HCT116 (cell line): ENCODE measurements at places on chromosomes 2 and 18. TPM values are rescaled to one million over a fixed set of nuclear protein-coding genes. Genes with fewer than 3 reads are reported as not detected.
A peak's percentile ranks its signal among the peaks of the same experiment; 100 is the strongest.

DNA sequence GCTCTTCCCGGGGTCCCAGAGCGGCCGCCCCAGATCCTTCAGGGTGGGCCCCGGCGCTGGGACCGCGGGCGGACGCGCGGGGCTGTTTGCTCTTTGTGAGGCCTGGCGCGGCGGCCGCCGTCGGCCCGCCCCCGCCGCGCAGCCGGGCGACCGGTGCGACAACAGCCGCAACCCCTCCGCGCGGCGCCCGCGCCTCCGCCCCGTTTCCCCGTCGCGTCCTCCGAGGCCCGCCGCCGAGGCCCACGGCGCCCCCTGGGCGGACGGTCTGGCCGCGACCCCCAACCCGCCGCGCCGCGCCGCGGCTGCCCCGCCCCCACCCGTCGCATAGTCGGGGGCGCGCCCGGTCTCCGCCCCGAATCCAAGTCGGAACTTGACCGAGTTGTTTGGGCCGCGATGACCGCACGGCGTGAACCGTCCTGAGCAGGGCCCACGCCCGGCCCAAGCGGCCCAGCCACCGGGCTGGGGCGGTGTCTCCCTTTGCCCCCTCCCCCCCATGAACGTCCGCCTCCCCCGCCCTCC is 448 bp downstream of the YPEL5 start:
- H3K36me3 ChIP-seq: no peaks in the 10 kb centered on the region
- no peaks in the 10 kb centered on the region for H3K27me3 ChIP-seq
- no peak for DNase-seq

DNA sequence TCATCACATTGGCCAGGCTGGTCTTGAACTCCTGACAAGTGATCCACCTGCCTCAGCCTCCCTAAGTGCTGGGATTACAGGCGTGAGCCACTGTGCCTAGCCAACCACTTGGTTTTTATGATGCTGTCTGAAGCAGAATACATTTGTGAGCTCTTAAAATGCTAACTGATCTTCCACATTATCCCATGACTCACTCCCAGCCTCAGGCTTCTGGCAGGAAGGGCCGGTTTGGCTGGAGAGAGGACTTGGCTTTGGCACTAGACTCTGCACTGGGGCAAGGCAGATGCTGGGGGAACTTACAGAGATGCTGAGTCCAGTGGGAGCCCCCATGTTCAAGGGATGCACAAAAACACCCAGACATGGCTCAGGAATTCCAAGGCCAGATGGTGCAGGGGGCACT is 40.5 kb upstream of the SH3BP4 start:
- H3K27ac ChIP-seq: no peak overlapping the region
- H3K4me1 ChIP-seq: no peaks in the 10 kb centered on the region
- H3K36me3 ChIP-seq: no peaks in the 10 kb centered on the region
- no peak overlapping the region for H3K4me3 ChIP-seq
- H3K27me3 ChIP-seq: no peaks in the 10 kb centered on the region

The MEP1B gene
- total RNA-seq: not detected

GRCh38 chr18:63831080-63831788 is 56.0 kb downstream of the SERPINB7 start:
- H3K27me3 ChIP-seq: no peaks in the 10 kb centered on the region
- no peak for DNase-seq
- H3K4me1 ChIP-seq: no peaks in the 10 kb centered on the region
- no peak overlapping the region for H3K4me3 ChIP-seq

GRCh38 chr2:232781765-232782164 is 5.4 kb upstream of the KCNJ13 start:
- no peaks in the 10 kb centered on the region for H3K27me3 ChIP-seq
- H3K36me3 ChIP-seq: no peaks in the 10 kb centered on the region
- no peak for DNase-seq
- H3K4me3 ChIP-seq: no peak overlapping the region
- H3K27ac ChIP-seq: no peak overlapping the region
- H3K4me1 ChIP-seq: no peaks in the 10 kb centered on the region

DNA sequence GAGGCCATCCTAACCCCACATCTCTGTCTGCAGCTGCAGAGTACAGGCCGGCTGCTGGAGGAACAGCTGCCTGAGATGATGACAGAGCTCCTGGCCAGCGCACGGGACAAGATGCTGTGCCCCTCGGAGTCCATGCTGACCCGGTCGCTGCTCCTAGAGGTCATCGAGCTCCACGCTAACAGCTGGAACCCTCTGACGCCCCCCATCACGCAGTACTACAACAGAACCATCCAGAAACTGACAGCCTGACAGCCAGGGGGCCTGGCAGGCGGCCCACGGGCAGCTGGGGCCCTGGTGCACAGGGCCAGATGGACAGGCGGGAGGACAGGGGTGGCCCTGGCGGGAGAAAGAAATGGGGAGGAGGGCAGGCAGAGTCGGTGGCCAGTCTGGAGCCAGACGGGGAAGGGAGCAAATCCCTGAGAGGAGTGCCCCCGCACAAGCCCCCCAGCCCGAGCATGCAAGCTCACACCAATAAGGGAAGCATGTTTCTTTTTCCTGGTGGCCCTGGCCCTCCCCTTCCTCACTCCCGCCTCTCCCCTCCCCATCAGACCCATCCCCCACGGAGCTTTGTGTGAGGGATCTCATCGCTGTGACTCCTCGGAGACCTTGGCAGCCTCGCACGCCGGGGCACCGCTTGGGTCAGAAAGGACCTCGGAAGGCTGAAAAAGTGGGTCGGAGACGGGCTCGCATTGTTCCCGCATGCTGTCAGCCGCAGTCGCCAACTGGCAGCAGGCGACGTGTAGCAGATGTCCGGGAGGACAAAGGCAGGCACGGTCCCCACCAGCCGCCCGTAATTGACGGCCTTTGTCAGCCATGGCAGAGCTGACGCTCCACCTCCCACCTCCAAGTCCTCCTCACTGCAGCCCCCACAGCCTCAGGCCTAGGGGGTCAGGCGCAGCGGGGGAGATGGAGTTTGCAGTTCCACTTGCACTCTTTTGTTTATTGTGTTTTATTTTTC is 91.2 kb downstream of the SMAD7 start:
- no peak overlapping the region for H3K27ac ChIP-seq
- no peaks in the 10 kb centered on the region for H3K4me1 ChIP-seq
- H3K27me3 ChIP-seq: no peaks in the 10 kb centered on the region

The TMEM178A gene
- total RNA-seq: 1.3 TPM

GRCh38 chr2:23925702-23926289 is 1.1 kb downstream of the ATAD2B start:
- H3K27me3 ChIP-seq: no peaks in the 10 kb centered on the region
- H3K36me3 ChIP-seq: no peaks in the 10 kb centered on the region
- H3K27ac ChIP-seq: peak overlapping the region; percentile 86
- H3K4me1 ChIP-seq: peaks cover 12% of the 10 kb centered on the region; the same call in 1 of the 2 replicates

DNA sequence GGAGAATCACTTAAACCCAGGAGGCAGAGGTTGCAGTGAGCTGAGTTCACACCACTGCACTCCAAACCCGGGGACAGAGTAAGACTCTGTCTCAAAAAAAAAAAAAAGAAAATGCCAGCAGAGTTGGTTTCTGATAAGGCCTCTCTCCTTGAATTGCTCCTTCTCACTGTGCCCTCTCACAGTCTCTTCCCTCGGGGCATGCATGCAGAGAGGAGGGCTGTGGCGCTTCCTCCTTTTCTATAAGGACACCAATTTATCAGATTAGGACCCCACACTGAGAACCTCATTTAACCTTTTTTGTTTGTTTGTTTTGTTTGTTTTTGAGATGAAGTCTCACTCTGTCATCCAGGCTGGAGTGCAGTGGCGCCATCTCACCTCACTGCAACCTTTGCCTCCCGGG is 110.5 kb downstream of the ZFP36L2 start:
- no peaks in the 10 kb centered on the region for H3K4me1 ChIP-seq
- H3K4me3 ChIP-seq: no peak overlapping the region
- H3K27me3 ChIP-seq: no peaks in the 10 kb centered on the region
- no peak overlapping the region for H3K27ac ChIP-seq
- no peak for DNase-seq

DNA sequence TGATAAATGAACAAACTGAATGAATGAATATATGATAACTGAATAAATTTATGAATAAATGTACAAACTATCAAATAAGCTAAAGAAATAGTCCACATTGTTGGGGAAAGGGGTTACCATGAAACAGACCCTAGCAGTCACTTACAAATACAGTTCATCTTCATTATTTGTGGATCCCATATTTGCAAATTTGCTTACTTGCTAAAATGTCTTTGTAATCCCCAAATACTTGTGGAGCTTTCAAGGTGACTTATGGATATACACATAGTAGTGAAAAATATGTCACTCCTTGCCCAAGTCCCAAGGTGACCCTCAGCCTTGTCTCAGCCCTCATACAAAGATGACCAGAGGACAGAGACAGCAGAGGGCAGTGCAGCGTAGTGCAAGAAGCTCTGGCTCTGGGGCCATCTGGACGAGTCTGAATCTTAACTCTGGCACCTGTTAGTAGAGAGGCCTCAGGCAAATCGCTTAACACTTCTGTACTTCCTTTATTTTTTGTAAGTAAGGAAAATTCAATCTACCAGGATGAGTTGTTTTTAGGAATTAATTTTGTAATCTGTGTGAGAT is 3.1 kb downstream of the PAIP2B start:
- no peak overlapping the region for H3K4me3 ChIP-seq
- DNase-seq: peak; percentile 47
- no peaks in the 10 kb centered on the region for H3K27me3 ChIP-seq
- H3K36me3 ChIP-seq: no peaks in the 10 kb centered on the region

GRCh38 chr2:27322301-27322765 is 564 bp downstream of the MPV17 start:
- peaks cover 24% of the 10 kb centered on the region for H3K4me1 ChIP-seq
- H3K27me3 ChIP-seq: no peaks in the 10 kb centered on the region
- peak overlapping the region; percentile 90 for H3K4me3 ChIP-seq
- H3K27ac ChIP-seq: peak overlapping the region; percentile 90

The LHCGR gene
- total RNA-seq: not detected

- H3K4me3 ChIP-seq: no peak overlapping the region
- no peak overlapping the region for H3K27ac ChIP-seq
- no peaks in the 10 kb centered on the region for H3K4me1 ChIP-seq
These were observed 699.7 kb upstream of the ZNF804A start for GRCh38 chr2:183898641-183899040.

DNA sequence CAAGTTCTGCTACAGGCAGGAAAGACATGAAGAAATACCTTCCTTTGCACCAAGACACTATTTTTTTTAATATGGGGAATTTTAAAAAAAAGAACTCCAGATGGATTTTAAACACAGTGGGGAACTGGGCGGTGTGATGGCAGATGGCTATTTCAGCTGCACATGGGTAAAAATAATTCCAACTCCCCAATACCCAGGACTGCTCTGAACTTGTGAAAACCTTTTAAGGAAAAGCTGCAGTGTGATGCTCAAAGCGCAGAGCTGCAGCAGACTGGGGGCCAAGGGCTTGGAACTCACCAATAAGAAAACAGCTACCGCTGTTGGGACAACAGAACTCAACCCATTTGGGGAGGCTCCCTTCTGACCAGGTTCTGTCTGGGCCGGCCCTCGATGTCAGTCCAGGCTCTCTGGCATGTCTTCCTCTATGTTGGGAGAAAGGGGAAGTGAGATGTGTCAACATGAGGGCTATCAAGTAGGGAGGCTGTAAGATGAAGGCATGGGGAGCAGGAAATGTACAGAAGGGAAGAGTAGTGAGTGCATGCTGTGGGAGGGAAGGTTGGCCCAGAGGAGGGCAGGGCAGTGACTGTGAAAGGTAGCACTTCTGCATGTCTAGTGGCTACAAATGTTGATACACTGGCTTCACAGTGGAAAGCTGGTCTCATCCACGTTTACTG is 64.0 kb upstream of the SLC14A2 start:
- peaks cover 37% of the 10 kb centered on the region for H3K27me3 ChIP-seq
- no peak for DNase-seq
- H3K27ac ChIP-seq: no peak overlapping the region
- H3K36me3 ChIP-seq: no peaks in the 10 kb centered on the region
- H3K4me3 ChIP-seq: no peak overlapping the region

GRCh38 chr2:219327719-219328118 is 4.8 kb downstream of the RESP18 start:
- DNase-seq: no peak
- H3K27ac ChIP-seq: no peak overlapping the region
- H3K4me3 ChIP-seq: no peak overlapping the region
- peaks cover 37% of the 10 kb centered on the region; the same call in 1 of the 2 replicates for H3K27me3 ChIP-seq
